ENCODE measurements at places on chromosomes 11 and 22.

- DNase-seq = no peak
Measured at GRCh38 chr11:133277886-133278285, 254.4 kb downstream of the OPCML start.

DNA sequence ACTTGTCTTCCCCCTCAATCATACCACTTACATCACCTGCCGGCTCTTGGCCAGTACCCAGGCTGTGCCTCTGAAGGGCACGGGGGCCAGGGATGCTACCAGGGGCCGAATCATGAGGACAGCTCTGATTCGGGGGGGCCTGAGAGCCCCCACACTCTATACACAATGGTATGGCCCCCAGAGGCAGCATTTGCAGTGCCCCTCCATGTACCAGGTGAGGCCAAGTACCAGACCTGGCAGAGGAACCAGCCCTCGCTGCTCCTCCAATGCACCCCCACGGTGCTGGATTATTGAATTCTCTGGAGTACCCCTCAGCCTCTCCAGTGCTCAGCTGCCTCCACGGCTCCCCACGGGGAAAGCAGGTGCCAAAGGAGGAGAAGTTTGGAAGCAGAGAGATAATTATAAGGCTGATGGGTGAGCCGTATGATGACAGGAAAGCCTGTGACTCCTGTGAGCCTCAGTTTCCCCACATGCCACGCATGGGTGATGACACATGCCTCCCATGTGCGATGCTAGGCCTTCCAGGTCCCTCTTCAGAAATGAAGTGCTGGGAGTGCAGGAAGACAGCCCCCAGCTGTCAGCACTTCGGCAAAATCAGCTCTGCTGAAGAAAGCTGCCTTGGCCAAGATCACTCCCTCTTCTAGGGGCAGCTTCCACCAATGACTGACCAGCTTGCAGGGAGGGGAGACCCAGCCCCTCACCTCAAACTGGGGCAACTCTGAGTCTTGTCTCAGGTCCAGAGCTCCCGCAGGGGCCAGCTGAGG lies 69.9 kb downstream of the THAP12 start:
- DNase-seq = no peak

DNA sequence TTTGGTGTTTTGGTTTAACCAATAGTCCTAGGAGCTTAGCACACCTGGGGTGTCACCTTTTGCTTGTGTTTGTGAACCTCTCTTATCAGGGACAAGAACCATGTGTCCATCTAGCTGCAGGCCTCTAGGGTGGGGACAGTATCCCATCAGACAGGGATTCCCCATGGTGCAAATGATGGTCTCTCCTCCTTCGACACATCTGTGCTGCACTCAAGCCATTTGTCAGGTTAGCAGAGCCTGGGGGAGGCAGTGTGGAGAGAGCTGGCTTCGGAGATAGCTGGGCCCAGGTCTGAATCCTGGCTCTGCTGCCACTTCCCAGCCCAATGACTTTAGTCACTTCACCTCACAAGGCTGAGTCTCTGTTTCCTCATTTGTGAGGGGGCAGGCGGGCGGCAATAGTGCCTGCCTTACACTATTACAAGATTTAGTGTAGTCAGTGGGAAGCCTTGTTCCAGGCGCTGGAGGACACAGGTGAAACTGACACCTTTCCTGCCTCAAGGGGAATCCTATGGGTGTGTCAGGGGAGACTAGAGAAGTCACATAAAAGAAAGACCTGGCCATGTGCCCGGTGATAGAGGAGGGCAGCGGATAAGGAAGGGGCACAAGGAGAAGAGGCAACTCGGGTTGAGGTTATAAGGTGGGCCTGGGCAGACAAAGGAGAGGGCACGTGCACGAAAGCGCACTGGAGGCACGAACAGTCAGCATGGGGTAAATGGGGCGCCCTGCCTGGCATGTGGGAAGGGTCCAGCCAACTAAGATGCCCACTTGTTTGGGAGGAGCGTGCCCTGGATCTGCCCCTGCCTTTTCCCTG lies 12.6 kb downstream of the KLHL35 start:
- no peak for DNase-seq

DNA sequence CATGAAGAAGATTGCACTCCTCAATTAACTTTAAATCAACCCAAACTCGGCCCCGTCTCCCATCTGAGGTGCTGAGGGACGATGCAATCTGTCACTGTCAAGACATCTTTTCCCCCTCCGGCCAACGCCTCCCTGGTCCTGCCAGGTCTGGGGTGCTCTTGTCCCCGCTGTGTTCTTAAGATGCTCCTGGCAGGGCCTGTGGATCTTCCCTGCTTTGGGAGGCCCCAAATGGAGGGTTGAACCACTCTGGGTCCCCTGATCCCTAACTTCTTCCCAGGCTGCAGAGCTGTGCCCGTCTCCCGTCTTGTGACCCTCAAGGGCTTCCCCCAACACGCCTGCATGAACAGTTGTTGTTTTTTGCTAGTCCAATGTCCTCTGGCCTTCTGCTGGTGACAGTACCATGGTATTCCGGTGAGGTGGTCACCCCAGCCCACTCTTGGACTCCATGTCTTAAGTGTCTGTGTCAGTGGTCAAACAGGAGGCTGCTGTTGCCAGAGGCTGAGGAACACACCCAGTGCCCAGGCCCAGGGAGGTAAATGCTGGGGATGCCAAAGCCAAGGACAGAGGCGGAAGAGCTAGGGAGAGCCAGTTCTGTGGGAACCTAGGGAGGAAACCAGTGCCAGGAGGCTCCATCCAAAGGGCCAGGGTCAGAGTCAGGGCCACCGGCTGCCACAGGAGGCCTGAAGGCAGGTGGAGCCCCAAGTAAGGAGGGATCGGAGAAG lies 70.6 kb upstream of the SHANK2 start:
- no peak for DNase-seq

DNA sequence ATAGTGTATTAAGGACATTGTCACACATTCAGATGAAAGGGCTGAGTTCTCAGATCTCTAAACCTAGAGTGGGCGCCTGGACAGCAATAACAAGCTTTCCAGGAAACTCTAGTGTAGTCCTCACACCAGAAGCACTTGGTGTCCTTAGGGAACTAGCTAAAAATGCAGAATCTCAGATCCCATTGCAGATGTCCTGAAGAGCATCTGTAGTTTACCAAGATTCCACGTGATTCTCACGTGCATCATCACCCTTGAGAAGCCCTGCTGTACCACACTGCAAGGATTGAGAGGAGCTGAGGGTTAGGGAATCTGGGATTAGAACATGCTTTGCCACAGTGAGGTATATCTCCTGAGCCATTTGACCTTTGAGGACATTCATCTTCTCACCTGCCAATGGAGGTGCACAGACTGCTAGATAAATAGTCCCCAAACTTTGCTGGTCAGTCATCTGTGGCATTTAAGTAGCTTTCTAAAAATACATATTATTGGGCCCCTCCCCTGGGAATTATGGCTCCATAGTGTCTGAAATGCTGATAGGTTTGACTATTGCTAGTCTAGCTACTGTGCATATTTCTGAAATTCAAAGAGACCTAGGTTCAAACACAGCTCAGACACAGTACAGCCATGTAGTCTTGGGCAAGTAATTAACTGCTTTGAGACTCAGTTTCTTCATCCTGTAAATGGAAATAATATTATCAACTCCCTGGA lies 1068.9 kb downstream of the OPCML start:
- no peak for DNase-seq

GRCh38 chr22:42282252-42282942 lies 11.9 kb upstream of the TCF20 start:
- DNase-seq = no peak

DNA sequence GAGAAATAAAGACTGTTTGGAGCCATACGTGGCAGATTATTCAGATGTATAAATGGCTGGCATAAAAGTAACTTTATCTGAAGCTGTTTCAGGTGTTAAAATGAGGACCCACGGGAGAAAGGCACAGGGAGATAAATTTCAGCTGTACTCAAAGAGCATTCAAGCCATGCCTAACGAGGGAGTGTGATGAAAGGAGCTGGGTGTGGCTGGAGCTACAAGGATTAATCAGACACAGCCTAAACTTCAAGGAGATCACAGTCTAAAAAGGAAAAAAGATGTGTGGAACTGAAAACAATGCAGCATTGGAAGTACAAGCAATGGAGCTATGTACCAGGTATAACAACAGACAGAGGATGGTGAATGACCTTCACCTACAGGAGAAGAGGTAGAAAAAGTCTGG lies 120.8 kb upstream of the APOA1 start:
- DNase-seq = no peak

DNA sequence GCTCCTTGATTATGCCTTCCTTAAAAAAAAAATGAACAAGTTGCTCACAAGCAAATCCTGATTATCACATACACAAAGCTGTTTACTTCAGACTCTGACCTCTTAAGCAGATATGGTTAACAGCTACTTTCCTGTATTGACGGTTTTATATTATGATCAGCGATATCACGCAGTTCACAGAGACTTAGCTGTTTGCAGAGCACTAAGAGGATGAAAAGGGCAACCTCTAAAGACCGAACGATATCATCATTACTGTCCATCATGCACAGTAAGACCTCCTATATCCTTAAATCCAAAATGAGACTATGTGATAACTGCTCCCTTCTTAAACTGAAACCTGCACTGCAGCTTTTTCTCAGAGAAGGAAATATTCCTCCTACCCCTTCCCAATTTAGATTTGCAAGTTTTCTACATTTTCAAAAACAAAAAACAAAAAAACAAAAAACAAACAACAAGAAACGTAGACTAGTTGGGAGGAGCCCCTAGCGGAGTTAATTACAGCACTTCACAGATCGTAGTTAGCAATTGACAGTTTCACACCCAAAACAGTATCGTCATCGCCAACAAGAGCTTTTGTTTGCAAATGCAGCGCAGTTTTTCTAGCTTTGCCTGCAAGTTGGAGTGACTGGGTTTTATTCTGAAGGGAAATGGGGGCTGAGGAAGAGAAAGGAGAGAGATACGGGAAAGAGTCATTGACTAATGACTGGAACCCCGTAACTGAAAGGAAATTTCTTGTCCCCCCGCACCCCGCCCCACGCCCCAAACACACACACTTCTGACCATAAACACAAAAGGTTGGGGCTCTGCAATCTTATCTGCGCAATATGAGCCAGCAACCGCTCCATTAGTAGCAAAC lies 1.2 kb downstream of the DDX6 start:
- peak; percentile 23 for DNase-seq

- DNase-seq = no peak
Measured at GRCh38 chr22:24200619-24201212, 19.4 kb downstream of the SUSD2 start.

DNA sequence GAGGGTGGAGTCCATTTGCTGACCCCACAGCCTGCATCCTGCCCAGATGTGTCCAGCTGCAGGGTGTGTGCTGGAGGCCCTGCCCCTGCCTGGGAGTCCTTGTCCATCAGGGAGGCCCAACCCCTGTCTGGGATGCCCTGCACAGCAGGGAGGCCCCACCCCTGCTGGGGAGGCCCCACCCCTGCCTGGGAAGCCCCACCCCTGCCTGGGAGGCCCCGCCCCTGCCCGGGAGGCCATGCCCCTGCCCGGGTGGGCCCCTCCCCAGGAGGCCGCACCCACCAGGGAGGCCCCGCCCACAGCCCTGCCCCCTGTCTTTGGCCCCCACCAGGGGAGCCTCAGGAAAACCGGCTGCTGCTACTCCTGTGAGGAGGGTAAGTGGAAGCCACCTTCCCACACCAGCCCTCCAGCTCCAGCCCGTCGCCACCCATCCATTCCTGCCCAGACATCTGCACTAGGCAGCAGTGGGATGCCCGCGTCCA lies 37.2 kb downstream of the MUC5B start:
- no peak for DNase-seq

- DNase-seq = no peak
Measured at GRCh38 chr22:45852826-45853225, 124.1 kb downstream of the WNT7B start.

DNA sequence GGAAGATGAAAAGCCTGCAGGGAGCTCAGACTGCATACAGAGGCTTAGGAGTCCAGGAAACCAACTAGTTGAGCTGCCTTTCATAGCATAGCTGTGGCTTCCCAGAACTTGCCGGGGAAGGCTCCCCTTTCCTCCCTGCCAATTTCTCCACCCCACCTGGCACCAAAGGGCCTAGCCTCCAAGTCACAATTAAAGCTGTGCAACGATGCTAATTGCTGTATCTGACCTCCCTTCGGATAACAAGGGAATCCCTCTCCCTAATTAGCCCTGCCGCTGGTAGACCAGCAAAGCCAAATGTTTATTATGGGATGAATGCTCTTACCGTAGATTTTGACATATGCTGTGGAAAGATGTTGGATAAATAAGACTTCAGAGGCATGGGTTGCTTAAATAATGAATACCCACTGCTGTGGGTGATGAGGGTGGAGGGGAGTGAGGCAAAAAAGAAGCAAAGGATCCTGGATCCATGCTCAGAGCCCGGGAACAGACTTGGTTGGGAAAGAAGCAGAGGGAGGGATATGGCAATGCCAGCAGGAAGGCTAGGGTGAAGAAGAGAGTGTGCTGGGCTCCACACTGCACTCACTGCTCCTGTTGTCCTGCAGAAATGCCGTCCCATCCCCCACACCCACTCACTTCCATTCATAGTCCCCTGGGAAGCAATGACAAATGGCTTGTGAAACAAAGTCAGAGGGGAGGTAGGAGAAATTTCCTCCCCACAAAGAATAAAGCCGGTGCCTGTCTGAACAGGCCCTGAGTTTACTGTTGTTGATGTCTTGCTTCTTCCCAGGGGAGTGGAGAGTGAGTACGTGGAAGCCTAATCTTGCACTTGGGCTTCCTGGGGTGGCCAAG lies 608.1 kb upstream of the CADM1 start:
- no peak for DNase-seq

DNA sequence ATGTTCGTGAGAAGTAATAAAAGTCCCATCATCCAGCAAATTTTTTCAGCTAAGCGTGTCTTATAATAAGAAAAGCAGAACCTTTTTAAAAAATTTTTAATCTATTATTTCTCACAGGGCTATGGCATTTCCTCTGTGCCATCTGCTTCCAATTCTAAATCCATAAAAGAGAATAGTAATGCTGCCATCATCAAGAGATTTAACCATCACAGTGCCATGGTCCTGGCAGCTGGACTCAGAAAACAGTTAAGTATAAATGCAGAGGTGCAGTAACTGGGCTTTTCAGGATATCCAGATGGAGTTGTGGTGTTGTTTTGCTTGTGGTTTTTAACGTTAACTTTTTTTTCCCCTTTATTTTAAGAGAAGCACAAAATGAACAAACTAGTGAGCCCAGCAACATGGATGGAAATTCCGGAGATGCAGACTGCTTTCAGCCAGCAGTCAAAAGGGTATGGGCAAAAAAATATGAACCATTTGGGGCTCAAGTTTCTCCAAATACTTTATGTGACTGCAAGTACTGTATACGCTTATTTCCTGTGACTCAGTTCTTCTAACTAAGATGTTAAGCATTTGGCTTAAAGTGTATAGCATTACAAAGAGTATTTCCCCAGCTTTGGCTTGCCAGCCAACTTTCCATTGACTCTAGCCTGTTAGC lies 25.2 kb downstream of the GTF2H1 start:
- DNase-seq = no peak

DNA sequence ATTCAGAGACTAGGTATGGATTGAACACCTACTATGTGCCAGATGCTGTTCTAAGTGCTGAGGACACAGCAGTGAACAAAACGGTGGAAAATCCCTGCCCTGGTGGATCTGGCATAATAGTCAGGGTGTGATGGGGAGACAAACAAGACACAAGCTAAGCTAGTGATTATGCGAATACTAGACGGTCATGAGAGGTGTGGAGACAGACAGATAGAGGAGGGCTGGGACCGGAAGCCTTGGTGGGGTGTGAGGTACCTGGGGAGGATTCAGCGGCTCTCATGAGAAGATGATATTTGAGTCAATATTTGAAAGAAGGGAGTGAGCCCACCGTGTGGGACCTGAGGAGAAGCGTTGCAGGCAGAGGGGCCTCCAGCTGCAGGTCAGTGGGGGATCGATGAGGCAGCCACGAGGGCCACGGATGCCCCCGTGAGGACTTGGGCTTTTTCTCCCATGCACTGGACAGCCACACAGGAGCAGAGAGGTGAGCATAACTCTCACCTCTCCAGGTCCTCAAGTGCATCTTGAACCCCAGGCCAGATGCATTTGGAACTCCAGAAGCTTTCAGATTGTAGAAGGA lies 4.7 kb downstream of the CD5 start:
- DNase-seq = no peak
